ENCODE measurements at places on chromosomes 6 and 20. TPM values are rescaled to one million over a fixed set of nuclear protein-coding genes. Genes with fewer than 3 reads are reported as not detected.

GRCh38 chr6:47715782-47716181 is 17.4 kb downstream of the ADGRF4 start:
- no peak for DNase-seq

DNA sequence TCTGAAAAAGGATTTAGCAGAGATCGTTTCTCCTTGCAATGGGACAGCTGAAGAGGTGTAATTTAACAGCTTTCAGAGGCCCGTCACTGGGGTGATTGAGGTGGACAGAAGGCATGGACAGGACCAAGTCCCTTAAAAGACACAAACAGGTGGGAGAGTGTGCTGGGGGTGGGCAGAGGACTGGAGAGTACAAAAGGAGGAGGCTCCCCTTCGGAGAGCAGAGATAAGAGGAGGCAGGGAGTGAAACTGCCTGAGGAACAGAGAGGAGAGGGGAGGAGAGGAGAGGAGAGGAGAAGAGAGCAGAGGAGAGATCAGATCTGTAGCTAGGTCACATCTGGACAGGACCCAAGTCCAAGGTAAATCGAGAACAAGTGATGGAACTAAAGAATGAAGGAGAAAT is 48.6 kb upstream of the PKHD1 start:
- no peak for DNase-seq

DNA sequence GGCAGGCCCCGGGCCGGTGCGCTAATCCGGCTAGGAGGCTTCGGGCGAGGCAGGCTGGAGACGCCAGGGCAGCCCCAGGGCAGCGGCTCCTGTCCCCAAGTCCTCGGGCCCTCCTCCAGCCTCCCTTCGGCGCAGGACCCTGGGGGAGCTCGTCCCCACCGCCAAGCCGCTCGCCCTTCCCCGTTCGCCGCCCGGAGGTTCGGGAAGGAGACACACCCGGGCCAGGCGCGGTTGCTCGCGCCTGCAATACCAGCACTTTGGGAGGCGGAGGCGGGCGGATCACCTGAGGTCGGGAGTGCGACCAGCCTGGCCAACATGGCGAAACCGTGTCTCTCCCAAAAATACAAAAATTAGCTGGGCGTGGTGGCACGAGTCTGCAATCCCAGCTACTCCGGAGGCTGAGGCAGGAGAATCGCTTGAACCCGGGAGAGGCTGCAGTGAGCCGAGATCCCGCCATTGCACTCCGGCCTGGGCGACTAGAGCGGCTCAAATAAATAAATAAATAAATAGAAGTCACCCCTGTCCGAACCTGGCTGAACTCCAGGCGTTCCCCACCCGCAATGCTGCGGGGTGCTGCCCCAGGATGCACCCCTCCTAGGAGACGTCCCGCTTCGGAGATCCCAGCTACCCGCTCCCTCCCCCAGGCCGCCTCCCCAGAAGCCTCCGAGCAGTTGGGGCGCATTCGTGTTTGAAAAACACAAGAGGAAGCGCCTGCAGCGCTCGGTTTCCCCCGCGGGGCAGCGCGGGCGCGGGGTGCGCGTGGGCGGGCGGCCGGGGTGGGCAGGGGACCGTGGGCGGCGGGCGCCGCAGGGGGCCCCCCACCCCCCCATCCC is 27.5 kb downstream of the SERPINB9 start:
- DNase-seq, result peak; percentile 74

GRCh38 chr20:5092765-5093339 is 26.9 kb downstream of the PCNA start:
- no peak for DNase-seq

DNA sequence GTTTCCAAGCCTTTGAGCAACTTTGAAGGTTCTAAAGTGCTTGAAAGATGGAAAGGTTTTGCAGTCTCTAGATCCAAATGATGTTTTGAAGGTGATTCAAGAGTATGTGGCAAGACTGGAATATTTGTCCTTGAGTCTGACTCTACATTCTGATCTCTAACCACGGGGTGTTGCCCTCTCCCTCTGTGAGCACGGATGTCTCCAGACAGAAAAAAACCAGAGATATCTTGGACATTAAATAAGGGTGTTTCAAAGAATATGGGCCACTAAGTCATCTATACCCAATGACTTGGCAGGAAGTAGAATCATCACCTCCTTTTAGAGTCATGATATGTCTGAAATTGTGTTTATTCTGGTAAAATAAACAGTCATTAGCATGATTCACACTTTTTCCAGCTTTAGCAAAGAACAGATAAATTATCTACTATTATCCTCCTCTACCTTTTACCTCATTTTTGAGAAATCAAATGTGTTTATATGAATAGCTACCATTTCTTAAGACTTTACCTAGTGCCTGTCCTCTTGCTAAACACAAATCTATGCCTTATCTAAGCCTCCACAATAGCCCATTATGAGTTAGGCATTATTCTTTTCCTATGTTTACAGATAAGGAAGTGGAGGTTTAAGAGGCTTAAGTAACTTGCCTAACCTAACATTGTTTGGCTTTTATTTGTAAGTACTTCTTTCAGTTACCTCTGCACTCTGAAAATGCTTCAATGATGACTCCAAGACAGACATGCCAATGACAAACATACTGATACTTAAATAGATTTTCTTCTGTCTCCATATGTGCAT is 384.4 kb downstream of the BMP2 start:
- no peak for DNase-seq

- no peak for DNase-seq
Observed at GRCh38 chr6:117414770-117415169, 11.0 kb downstream of the ROS1 start.

GRCh38 chr20:40547483-40548091 is 141.4 kb downstream of the MAFB start:
- DNase-seq, result no peak

DNA sequence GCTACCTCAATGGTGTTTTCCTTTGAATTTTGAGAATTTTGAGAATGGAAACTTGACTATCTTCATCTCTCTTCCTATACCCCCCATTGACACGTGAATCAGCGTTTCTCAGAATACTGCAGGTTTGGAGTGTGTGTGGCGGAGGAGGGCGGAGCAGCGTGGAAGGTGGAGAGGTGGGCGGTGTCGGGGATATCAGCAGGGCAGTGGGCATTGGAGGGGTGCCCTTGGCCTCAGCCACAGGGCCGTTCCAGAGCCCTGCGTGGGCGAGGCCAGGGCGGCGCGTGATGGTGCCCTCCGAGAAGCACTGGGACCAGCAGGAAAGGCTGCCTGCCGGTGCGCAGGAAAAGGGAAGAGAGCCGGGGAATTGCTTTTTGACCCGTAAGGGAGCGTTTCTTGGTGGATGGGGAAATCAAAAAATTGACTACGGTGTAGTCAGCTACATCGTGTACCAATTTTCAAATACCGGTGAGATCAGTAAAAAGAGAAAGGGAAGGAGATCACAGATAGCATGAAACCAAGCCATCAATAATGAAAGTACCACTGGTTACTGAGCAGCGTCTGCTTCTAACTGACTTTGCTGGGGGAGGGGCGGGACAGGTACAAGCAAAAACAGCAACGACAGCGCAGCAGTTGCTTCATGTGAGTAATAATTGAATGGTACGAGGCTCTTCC is 82.7 kb upstream of the DUSP22 start:
- DNase-seq, result no peak

- no peak for DNase-seq
Observed at GRCh38 chr6:142950291-142950690, 5.3 kb upstream of the HIVEP2 start.

DNA sequence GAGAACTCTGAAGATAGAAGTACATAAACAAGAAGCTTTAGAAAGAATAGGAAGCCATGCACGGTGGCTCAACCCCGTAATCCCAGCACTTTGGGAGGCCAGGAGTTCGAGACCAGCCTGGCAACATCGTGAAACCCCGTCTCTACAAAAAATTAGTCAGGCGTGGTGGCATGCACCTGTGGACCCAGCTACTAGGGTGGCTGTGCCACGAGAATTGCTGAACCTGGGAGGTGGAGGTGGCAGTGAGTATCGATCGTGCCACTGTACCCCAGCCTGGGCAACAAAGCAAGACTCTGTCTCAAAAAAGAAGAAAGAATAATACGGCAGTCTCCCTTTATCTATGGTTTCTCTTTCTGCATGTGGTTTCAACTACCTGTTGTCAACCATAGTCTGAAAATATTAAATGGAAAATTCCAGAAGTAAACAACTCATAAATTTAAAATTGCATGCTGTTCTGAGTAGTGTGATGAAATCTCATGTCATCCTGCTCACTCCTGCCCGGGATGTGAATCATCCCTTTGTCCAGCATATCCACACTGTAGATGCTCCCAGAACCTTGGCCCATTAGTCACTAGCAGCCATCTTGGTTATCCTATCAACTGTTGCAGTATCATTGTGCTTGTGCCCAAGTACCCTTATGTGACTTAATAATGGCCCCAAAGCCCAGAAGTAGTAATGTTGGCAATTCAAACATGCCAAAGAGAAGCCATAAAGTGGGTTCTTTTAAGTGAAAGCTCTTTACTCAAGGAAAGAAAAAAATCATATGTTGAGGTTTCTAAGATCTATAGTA is 22.1 kb downstream of the DEK start:
- no peak for DNase-seq

- no peak for DNase-seq
Observed at GRCh38 chr6:32885698-32886286, 31.8 kb downstream of the PSMB9 start.

GRCh38 chr6:157229132-157229618 is 94.1 kb downstream of the TMEM242 start:
- DNase-seq, result no peak

DNA sequence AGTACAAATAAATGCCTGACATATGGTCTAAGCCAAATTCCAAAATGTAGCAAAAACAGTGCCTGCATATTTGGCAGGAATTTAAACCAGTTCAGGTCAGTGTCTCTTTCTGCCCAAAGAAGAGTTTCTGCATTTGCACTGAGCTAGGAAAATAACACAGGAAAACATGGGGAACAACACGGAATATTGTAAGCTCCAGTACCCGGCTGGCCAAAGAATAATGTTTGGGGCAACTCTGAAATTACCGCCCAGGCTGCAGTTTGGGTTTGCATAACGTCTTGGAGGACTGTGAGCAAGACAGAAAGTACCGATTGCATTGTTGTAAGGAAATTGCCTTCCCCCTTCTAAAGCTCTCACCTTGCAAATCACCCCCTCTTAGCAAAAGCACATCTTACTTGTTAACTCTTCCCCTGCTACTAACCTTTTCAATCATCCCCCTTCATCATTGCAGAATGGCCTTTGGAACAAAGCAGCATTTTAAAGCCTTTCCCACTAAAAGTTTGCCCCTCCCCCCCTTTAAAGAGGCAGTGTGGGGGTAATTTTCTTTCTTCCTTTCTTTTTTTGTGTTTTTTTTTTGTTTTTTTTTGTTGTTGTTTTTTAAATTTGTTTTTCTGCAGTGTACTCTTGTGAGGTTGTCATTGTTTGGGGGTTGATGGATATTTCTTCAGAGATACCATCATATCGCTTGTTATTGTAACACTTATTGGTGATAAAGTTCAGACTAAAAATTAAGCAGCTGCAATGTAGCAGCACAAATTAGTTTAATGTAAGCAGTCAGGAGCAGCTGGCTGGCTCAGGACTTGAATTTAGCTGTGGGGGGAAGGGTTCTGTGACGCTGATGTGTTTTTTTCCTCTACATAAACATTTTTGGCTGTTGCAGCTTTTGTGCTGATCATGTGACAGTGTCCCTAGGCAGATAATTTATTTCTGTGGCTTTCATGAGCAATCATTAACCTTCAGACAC is 100.0 kb upstream of the CITED2 start:
- DNase-seq, result peak; percentile 11

BCAS4 gene
- 2.8 TPM for total RNA-seq

PROKR2 gene
- not detected for total RNA-seq
